ENCODE measurements at places on chromosomes 11 and 22.

- DNase-seq: no peak
These were observed 64.6 kb downstream of the GDPD4 start for GRCh38 chr11:77236901-77237300.

- peak; percentile 50 for DNase-seq
These were observed 20.3 kb downstream of the BMAL1 start for GRCh38 chr11:13297917-13298356.

DNA sequence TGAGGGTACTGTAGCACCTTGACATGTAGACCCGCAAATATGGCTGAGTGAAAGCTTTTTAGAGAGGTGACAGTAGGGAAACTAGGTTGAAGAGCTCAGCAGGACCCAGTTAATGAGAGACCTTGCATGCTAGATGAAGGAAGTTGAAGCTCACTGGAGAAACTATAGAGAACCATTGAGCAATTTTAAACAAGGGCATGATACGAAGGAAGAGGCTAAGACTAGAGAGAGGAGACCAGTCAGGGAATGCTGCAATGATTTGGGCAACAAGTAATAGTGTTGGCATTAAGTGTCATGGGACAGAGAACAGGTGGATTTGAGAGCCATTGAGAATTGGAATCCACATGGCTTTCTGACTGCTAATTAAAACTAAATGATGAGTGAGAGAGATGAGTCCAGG, 4.1 kb downstream of the OLFML1 start:
- DNase-seq: no peak

GRCh38 chr11:47912843-47913437, 64.8 kb upstream of the NUP160 start:
- no peak for DNase-seq

DNA sequence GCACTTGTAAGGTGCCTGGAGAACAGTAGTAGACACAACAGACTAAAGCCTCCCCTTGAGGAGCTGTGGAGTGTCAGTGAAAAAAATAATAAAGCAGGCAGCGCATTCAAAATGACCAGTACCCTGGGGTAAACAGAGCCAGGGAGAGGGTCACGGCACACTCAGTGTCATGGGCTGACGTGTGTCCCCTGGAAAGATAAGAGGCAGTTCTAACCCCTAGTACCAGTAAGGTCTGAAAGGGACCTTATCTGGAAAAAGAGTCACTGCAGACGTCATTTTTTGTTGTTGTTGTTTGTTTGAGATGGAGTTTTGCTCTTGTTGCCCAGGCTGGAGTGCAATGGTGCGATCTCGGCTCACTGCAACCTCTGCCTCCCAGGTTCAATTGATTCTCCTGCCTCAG, 32.0 kb downstream of the DUSP8 start:
- DNase-seq: no peak

GRCh38 chr11:119828819-119829218, 99.8 kb upstream of the NECTIN1 start:
- DNase-seq: no peak

DNA sequence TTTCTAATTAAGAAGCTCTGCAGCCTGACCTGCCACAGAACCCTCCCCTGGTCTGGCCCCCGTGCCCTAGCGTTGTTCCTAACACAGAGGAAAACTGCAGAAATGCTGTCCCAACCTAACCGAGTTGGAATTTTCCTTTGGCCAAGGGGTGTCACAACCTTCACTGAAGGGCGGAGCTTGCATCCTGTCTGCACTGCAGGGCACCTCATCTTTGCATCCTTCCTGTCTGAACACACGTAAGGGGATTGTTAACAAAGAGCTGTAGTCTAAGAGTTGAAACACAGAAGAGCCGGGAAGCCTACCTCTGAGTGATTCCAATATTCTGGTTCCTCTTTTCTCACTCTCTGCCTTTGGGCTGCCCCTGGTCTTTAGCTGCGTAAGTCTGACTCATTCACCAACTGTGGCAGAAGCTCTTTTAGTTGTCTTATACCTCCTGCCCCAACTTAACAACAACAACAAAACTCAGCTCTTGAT, 1.6 kb downstream of the DIXDC1 start:
- DNase-seq: peak; percentile 75

- DNase-seq: no peak
These were observed 11.5 kb downstream of the THAP12 start for GRCh38 chr11:76369406-76369805.

- no peak for DNase-seq
These were observed 2.2 kb downstream of the RPL27A start for GRCh38 chr11:8684600-8685290.

DNA sequence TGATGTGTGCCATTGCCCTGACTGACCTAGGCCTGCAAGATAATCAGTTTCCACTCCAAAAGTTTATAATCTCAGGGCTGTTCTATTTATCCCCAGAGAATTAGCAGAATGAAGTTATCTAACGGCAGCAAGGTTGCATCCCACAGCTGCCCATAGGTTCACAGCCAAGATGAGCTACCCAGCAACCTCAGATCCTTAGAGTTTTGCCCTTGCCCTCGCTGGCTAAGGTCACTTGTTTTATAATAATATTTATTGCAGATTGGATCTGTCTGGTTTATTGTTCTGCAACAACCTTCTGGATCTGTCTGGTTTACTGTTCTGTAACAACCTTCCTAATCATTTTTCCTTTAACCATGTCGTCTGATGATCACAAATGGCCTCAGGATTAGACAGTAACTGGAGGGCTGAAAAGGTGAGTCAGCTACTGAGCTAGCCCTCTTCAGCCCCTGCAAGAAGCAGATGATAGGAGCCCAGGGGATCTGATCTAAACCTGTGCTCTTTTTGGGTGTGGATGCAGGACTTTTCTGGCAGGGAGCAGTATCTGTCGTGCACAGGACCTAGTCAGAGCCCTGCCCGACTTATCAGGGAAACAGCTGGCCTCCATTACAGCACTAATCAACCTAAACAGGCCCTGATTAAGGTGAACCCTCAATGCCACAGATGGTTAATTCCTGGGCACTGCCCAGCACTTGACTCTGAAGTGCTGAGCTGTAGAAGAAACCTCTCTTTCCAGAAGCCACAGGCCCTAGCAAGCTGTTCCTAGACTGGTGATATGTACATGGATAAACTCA, 642.9 kb upstream of the KIRREL3 start:
- no peak for DNase-seq

DNA sequence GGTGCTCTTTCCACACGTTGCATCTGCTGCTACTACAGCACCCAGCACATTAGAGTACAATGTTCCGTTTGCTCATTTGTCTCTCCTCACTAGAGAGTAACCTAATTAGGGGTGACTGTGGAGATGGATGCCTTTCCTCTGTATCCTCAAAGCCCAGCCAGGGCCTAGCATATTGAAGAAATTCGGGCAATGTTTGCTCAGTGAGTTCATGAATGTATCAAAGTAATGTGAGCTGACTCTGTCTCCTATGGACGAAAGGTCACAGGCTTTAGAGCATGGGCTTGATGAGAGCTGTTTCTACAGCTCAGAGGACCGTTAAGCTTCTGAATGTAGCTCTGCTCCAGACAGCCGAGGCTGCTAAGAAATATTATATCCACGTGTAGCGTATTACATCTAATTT, 67.5 kb downstream of the C11orf58 start:
- DNase-seq: no peak

- peak; percentile 41 for DNase-seq
These were observed 705 bp downstream of the UNC93B1 start for GRCh38 chr11:68002938-68003845.

- DNase-seq: no peak
These were observed 918 bp upstream of the CAPN5 start for GRCh38 chr11:77065878-77066228.

DNA sequence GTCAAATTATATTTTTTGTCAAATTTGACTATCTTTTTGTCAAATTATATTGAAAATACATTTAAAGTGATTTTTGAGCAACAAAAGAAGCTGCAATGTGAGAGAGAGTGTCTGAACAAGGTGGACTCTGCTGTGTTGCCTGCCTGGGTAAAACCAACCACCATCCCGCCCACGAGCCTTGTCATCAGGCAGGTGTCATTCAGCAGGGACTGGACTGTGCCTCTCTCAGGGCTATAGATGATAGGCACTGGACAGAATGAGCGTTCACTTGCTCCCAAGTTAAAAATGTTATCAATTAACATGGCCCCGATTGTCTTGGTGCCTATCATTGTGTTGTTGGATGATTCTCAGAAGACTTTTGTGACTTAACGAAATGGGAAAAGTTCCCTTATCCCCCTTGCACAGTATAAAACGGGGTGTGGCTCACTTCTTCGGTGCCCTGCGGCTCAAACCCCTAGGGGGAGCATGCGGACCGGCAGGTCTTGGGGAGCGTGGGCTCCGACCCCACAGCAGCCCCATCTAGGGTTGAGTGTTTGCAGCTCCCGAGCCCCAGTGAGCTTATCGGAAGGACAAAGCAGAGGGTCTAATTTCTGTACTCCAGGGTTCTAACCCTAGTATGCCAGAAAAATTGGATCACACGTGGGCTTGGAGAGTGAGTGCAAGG, 1.7 kb downstream of the APOL5 start:
- no peak for DNase-seq

GRCh38 chr11:66768088-66768521, 39.1 kb upstream of the SPTBN2 start:
- DNase-seq: no peak

- DNase-seq: no peak
These were observed 13.9 kb downstream of the CSRP3 start for GRCh38 chr11:19187833-19188258.

- DNase-seq: no peak
These were observed 33.5 kb upstream of the SMIM38 start for GRCh38 chr11:69122326-69122629.

DNA sequence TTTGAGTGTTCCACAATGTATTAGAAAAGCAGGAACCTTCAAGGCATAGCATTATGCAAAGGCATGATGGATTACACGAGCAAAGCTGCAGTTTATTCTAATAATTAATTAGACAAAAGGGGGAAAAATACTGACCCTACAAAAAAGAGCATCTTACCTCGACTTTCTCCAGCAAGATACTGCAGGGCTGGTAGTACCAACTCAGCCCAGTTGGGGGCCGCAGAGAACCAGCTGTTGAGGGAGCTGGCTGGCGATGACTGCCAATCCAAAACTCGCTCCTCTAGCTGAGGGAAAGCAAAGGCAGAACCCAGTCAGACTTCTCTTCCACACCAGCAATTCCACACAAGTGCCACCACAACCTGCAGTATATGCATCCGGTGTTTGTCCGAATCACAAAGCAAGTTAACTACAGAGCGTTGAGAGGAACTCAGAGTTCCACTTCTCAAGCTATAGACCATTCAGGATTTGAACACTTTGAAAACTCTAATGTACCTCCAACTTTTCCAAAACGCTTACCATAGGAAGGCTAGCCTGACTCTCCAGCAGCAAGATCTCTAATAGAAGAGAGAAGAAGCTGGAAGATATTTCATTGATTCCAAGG, 13.7 kb downstream of the NFRKB start:
- DNase-seq: peak; percentile 62

- DNase-seq: no peak
These were observed 10.5 kb upstream of the MFNG start for GRCh38 chr22:37496651-37497050.

DNA sequence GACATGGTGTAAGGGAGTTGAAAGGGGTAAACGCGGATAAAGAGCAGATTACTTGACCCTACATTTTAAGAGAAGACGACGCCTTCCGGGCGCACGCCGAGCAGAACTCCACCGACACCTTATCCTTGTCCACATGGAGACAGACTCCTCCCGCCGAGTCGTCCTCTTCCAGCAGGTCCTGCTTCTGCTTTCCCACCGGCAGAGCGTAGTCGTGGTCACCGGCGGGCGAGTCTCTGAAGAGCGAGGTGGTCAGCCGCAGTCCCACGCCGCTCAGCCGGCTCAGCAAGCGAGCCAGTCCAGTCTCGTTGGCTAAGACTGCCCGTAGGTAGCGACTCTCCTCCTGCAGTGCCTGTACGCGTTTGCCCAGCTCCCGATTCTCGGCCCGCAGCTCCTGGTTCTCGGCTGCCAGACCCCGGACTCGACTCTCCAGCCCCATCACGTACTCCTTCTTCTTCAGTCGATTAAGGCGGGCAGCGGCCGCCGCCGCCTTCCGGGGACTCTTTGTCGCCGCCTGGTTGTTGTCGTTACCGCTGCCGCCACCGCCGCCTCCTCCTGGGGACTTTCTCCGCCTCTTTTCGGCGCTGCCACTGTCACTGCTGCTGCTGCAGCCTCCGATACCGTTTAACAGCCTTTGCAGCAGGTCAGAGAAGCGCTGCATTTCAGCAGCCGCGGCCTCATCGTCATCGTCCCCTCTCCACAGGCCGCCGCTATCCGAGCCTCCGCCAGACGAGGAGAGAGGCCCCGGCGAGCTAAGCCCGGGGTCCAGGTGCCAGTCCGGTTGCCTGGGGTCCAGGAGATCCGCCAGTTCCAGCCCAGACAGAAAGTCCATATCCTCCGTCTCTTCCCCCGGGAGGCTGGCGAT, 945 bp downstream of the CREBZF start:
- DNase-seq: peak; percentile 92

DNA sequence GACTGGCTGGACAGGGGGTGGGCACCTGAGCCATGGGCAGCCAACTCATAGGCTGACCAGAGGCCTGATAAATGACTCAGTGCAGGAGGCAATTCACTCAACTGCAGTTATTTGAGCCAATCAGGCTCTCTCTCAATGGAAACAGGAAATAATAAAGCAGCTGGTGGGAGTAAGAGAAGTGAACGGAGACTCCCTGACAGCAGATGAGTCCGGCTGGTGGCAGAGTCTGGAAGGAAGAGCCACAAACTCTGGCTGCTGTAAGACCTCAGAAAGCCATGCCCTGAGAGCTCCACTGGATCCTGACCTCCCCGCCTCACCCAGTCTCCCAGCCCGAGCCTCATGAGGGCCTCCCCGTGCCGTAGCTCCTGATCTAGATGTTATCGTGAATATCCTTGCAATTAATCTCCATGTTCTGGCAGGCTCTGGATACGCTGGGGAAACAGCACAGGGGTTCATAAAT, 69.8 kb downstream of the TRIM29 start:
- no peak for DNase-seq

- DNase-seq: no peak
These were observed 8.3 kb upstream of the SCGB1D2 start for GRCh38 chr11:62233730-62234129.

DNA sequence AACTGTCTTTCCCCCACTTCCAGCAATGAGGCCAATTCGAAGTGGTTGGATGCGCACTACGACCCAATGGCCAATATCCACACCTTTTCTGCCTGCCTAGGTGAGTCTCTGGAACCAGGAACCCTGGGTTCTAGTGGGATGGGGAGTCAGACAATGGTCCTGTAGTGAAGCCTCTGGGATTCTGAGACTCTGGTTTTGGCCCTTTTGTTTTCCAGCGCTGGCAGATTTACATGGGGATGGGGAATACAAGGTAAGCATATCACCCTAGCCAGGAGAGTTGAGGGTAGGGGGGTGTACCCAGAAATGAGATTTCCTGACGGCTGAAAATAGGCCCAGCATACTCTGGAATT, 530 bp downstream of the BBS1 start:
- no peak for DNase-seq

- DNase-seq: no peak
These were observed 2.5 kb downstream of the CELF1 start for GRCh38 chr11:47550288-47551047.

- DNase-seq: no peak
These were observed 16.9 kb upstream of the IPO7 start for GRCh38 chr11:9367551-9367950.

GRCh38 chr22:44545773-44546172, 47.7 kb upstream of the RTL6 start:
- DNase-seq: no peak

Measured in activated naive CD4-positive, alpha-beta T cell treated with anti-CD3 and anti-CD28 coated beads for 36 hours (primary cell).